NCI-H187 treated with DMSO at 0.1 percent for 48 hours (cell line): ENCODE measurements at places on chromosomes 4 and X.

DNA sequence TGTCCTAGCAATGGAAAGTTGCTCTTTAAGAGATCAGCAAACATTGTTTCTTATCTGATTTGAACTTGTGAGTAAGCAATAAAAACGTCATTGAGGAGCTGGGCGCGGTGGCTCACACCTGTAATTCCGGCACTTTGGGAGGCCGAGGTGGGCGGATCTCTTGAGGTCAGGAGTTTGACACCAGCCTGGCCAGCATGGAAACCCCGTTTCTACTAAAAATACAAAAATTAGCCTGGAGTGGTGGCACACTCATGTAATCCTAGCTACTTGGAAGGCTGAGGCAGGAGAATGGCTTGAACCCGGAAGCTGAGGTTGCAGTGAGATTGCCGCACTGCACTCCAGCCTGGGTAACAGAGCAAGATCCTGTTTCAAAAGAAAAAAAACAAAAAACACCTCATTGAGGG is 11.2 kb upstream of the PLAC8 start:
- DNase-seq = no peak

- no peak for DNase-seq
These were observed 29.2 kb downstream of the LGI2 start for GRCh38 chr4:25001509-25001908.

GRCh38 chr4:29276150-29276549 is 1444.0 kb upstream of the PCDH7 start:
- no peak for DNase-seq

DNA sequence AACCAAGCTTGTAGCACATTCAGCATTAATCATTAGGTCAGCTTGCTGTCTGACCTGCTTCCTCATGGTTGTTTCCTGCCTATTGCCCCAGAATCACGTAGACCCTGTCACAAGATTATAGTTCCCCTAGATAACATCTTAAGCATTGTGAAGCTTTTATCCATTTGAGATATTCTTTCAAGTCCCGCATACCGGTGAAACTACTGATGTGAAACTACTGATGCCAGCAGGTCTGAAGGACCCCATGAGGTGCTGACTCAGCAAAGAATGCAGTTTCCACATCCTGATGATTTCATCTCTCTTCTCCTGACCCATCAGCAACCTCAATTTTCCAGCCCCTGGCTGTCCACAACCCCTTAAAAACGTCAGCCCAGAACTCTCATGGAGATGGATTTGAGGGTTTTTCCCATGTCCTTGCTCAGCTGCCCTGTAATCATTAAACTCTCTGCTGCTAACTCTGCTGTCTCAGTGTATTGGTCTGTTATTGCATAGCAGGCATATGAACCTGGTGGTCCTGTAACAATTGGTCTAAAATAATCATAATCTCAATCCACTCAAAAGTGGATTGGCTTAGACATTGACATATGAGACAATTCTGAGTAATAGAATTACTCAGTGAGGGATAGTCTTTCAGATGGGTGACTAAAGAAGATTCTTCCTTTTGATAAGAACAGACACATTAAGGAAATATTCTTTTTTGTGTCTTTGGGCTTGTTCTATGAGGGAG is 26.3 kb upstream of the UBA6 start:
- DNase-seq = no peak

DNA sequence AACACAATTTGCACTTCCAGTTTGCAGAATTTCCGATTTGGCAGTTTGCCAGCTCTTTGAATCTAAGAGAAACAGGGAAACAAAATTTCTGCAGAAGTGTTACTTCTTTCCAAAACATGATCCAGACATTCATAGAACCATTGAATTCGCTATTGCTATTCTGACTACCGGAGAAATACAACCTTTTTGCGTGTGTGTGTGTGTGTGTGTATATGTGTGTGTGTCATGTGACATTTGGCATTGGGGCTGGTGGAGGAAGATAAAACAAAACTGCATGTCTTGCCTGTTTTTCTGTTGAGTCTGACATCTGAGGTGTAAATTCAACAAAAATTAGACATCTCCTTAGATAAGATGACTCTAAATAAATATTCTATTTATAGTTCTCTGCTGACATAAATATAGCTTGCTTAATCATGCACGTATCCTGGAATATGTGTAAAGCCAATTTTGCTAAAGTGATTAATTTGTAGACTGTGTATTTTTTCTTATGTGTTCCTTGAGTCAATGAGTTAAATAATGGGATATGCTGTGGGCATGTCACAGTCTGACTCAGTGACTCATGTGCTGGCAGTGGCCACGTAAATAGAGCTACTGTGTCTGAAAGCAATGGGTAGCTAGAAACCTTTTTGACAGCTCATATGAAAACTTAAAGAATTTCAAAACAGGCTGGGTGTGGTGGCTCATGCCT is 98.9 kb downstream of the HPGD start:
- no peak for DNase-seq

- DNase-seq = no peak
These were observed 23.5 kb downstream of the HAUS3 start for GRCh38 chr4:2218436-2218835.

DNA sequence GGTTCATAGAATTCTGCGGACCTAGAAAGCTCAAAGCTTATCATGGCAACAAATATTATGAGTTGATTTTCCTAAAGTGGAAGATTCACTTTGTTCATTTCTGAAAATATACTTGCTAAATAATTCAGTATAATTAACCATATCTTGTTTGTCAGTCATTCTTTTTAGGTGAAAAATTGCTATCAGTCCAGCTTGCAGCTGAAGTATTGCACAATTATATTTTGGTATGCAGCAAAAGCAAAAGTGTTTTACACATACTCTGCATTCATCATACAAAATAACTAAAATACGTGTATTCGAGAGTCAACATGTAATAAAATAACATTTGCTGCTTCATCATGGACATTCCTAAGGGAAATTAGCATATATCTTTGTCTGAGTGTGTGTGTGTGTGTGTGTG is 24.8 kb downstream of the DKK2 start:
- DNase-seq = no peak

- DNase-seq = no peak
These were observed 73.2 kb downstream of the SLC4A4 start for GRCh38 chr4:71411981-71412380.

GRCh38 chr4:54645830-54646229 is 11.9 kb upstream of the KIT start:
- no peak for DNase-seq

DNA sequence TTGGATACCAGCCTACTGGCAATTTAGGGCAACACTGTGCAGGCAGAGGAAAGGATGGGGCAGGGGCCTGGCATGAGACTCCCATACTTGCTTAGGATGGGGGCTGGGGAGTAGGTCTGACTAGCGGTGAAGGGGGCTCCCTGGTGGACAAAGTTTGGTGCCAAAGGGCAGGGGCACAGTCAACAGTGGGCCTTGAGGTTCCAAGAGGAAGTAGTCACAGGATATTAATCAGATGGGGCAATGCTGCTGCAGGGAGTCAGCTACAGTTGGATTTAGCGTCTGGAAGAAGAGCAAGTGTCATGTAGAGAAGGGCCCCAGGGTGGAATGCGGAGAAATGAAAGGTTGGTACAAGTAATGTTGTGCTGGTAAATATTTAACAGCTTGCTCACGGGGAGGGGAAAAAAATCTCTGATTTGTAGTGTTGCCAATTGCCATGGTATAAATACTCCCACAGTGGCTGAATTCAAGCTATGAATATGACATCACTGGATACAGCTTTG is 139.4 kb downstream of the PJA1 start:
- no peak for DNase-seq

DNA sequence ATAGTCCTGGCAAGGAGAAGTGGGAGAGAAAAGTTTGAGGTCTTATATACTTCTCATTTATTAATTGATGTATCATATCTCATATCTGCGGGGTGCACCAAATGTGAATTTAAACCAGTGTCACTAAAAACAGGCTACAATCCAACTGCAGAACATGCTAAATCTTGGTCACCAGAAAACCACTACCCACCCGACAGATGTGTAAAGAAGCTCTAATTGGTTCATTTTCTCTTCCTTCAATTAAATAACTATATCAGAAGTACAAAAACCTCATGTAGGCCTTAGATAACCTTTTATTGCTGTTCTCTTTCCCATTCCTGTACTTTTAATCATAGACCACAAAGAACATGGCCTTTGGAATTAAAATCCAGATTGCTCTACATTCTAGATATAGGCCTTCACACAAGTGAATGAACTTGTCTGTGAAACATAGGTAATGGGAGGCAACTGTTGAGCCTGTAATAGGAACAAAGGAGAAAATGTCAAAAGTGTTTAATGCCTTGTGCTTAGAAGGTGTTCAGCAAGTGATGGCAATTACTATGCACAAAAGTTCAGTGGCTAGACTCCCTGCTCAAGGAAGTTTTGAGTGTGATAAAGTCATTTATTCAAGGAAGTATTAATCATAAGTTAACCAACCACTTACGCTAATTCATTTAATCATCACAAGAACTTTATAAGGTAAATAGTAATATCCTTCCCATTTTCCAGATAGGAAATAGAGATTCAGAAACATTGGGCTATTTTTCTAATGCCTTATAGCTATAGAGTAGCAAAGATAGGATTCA is 425.6 kb downstream of the INPP4B start:
- no peak for DNase-seq

GRCh38 chr4:1195891-1196401 is 23.6 kb upstream of the SPON2 start:
- DNase-seq = no peak

GRCh38 chr4:138199568-138200235 is 42.4 kb downstream of the SLC7A11 start:
- DNase-seq = no peak

DNA sequence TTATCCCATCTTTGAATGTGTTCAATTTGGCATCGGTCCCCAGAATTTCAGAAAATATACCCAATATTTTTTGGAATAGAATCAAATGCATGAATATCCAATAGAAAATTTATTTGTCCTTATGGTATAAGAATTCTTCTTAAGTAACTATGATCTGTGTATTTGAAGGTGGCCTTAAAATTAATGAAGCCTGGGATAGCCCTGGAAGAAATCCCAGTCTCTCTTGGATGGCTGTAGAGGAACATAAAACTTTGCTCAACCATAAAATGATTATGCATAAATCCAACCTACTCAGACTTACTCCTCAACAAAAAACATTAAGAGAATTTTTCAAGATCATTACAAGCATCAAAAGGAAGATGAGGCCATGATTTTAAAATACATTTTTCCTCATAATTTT is 269.4 kb upstream of the SMIM31 start:
- DNase-seq = no peak

GRCh38 chr4:5784960-5785611 is 74.1 kb downstream of the EVC start:
- no peak for DNase-seq

DNA sequence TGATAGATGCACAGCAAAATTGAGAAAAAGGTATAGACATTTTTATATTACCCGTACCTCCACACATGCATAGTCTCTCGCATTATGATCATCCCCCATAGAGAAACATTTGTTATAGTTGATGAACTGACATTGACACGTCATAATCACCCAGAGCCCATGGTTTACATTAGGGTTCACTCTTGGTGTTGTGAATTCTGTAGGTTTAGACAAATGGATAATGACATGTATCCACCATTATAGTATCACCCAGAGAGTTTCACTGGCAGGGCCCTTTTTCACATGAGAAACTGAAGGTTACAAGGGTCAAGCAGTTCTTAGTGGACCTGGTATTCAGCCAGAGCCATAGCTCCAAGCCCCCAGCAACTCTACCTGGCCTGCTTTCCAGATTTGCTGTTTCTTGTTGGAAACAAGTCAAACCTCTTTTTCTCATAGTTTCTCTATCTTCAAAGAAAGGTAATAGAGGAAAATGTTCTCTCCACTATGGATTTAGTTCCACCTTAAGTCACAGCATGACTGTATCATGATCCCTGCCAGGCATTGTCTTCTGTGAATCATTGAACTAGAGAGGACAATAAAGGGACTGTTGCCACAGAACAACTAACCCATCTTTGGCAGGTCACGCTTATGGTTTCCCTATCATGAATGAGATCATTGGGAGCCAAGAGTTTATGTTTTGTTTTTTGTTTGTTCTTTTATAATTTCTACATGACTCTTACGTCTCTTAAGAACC is 64.0 kb downstream of the HHIP start:
- DNase-seq = no peak

DNA sequence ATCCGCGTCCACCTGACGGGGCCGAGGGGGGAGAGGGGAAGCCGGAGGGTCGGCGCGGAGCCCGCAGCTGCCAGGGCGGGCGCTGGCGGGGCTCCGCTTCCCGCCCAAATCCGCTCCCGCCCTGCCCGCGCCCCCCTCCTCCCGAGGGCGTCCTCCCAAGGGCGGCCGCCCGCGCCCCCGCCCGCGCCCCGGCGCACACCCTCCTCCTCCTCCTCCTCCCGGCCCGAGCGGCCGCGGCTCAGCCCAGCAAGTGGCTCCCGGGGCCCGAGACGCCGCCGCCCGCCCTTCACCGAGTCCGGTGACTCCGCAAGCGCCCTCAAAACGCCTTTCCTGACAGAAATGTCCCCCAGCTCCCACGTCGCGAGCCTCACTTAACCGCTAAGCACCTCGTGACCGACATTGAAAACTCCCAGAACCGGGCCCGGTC is 487 bp downstream of the HMGB2 start:
- no peak for DNase-seq

GRCh38 chrX:65706041-65706828 is 38.8 kb downstream of the MSN start:
- no peak for DNase-seq

DNA sequence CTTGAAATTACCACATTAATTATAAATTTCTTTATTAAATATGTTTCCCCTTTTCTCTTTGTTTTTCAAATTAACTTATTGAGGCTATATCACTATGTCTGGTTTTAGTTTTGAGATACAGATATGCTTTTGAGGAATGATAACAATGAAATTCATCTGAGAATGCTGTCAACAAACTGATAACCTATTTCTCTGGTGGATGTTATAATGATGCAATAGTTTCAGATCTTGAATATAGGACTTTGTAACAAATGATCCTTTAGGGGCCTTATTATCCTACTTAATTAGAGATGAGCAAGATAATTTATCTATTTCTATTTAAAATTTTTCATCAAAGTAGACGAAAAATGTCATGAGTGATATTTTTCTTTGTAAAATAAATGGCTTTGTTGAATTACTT is 123.7 kb downstream of the MAGEB17 start:
- DNase-seq = no peak

- no peak for DNase-seq
These were observed 71.6 kb upstream of the CLCN4 start for GRCh38 chrX:10085223-10085622.

- DNase-seq = no peak
These were observed 117.8 kb upstream of the NKX1-1 start for GRCh38 chr4:1523907-1524636.

- DNase-seq = no peak
These were observed 189.8 kb upstream of the PSAPL1 start for GRCh38 chr4:7624396-7624980.

DNA sequence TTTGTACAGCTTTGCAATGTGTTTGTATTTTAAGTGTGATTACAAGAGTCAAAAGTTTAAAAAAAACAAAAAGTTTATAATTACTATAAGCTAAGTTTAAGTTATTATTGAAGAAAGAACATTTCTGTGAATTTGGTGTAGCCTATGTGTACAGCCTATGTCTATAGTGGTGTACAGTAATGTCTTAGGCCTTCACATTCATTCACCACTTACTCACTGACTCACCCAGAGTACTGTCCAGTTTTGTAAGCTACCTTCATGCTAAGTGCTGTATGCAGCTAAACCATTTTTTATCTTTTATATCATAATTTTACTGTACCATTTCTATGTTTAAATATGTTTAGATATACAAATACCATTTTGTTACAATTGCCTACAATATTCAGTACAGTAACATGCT is 182.3 kb downstream of the RPA4 start:
- no peak for DNase-seq
